ENCODE measurements at places on chromosomes 3 and 15. TPM values are rescaled to one million over a fixed set of nuclear protein-coding genes. Genes with fewer than 3 reads are reported as not detected.

Gene AMT
- total RNA-seq: 1.3 TPM

Gene TEX55
- not detected for total RNA-seq

Gene COLQ
- total RNA-seq: 2.8 TPM

Gene TRIM42
- not detected for total RNA-seq

GRCh38 chr3:172092658-172093057 lies 53.3 kb downstream of the FNDC3B start:
- no peak for DNase-seq

DNA sequence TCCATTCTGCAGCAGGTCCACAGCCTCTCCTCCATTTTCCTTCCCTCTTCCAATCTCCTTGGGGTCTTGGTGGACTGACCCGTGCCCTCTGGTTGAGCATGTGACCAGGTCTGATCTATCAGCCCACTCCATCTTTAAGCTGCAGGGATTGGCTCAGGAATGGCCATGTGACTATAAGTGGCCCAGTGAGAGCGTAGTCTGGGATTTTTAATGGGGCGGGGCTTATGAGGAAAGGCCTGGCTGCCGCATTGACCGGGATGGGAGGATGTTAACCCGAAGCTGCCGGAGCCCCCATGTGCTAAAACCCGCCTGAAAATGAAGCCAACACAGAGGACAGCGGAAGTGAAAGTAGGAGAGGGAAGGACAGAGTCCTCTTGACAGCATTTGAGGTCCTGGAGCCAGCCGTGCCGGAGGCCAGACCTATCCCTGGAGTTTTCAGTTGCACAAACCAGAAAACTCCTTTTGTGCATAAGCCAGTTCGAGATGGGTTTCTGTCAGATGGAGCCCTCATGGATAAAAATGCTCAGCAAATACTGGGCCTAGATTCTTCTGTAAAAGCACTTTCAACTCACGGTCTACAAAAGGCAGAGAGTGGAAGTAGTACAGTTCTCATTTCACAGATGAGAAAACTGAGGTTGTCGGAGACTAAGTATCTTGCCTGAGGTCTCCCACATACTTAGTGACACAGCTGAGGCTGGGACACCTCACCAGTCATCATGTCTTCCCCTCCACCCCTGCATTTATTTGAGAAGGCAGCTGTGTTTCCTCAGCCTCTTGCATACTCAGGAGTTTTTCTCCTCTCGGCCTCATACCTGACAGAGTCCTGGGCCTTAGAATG lies 61.9 kb downstream of the ATP2B2 start:
- no peak for DNase-seq

- DNase-seq: no peak
Measured at GRCh38 chr3:50374363-50375257, 15.3 kb upstream of the TMEM115 start.

DNA sequence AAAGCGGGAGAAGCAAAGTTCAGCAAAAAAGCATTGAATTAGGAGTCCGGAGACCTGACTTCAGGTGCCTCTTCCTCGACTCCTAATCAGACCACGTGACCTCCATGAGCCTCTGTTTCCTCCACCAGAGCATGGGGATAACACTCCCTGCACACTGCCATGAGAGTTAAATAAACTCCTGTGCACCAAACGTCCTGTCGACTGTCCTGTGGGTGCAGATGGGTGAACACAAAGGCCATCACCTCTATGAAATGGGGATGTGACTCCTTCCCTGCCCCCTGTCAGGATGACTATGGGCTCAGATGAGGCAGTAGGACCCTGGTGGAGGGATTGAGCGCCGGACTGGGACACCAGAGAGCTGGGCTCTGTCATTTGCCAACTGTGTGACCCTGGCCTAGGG lies 13.5 kb upstream of the TSPAN3 start:
- no peak for DNase-seq

Measured in gastrocnemius medialis (tissue), 4 donors.